ENCODE measurements at places on chromosomes 16 and 17.

DNA sequence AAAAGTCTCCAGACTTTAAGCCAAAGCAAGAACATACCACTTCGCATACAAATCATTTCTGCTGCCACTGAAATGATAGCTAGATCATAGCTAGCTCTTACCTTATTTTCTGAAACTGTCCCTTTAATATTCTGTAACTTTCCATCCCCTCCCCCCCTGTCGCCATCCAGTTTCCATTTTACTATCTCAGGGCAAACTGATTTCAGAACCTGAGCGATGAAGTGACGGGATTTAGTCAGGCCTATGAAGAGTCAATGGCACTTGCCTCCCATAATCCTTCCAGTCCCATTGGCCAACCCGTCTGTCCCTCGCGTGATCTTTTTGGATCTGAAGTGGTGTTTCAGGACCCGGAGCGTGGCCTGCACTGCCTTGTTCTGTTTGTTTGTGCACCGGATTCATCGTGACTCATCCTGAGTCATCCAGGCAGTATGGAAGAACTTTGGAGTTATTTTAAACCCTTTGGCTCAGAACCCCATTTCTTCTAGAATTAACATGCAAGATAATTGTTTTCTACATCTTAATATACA lies 199.8 kb upstream of the CHMP6 start:
- no peak for DNase-seq

DNA sequence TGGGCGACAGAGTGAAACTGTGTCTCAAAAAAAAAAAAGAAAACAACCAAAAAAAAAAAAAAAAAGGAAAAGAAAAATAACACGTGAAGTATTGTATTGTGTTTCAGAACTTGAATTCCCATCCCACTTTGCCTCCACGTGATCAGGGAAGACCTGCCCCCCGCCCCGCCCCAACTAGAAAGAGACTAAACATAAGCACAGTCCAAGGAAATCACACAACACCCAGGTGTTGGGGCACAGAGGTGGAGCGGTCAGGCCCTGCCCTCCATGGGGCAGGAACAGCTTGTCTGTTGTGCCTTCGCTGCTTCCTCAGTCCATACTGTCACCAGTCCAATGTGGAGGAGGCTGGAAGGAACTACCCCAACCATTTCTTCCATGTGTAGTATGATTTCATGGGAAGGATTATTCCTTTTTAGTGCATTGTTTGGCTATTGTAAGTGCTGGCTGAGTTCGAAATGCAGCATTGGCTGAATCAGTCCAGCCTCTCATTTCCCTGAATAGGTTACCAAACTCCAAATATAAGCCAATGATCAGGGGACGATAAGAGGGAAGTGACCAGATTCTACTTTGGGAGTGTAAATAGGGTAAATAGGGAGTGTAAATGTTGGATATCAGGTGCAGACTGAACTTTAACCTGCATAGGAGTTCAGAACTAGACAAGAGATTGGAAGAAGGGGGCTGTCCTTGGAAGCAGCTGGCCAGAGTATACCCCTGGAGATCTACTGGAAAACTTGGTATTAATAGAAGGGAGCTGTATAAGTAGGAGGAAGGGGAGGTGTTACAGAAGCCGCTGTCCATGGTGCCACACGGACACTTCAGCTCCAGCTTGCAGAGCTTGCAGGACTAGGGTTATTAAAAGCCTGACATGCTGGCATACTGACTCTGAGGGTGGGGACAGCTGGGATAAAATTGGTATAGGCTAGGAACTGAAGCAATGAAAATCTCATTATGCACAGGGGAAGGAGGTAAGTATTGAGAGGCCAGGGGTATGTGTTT lies 50.7 kb downstream of the TANGO6 start:
- DNase-seq, result no peak

- DNase-seq, result no peak
These were observed 13.5 kb downstream of the NMRAL1 start for GRCh38 chr16:4460936-4461249.

GRCh38 chr16:20285993-20286499 lies 41.3 kb downstream of the GP2 start:
- DNase-seq, result no peak

GRCh38 chr17:36824678-36825101 lies 112.6 kb upstream of the LHX1 start:
- DNase-seq, result no peak

GRCh38 chr17:28973425-28973824 lies 22.1 kb upstream of the PHF12 start:
- DNase-seq, result no peak

DNA sequence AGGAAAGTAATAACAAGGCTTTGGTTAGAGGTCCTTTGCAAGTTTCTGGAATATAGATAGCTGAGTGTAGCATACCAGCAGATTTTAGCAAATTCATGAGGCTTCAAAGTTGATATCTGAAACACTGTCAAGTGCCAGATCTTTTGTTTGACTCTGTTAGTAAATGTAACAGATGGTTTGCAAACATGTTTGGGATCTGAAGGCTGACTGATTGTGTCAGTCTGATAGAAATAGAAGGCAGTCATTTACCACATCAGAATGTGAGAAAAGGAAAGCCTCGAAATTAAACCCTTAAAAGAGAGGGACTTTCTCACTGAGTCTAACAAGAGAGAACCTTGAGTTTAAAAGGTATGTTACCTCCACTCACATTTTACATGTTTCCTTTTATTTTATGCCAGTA lies 371.5 kb downstream of the KIF2B start:
- DNase-seq, result no peak

- no peak for DNase-seq
These were observed 45.9 kb downstream of the PITPNM3 start for GRCh38 chr17:6510321-6510977.

- no peak for DNase-seq
These were observed 361.3 kb downstream of the FOXL1 start for GRCh38 chr16:86939609-86940008.

DNA sequence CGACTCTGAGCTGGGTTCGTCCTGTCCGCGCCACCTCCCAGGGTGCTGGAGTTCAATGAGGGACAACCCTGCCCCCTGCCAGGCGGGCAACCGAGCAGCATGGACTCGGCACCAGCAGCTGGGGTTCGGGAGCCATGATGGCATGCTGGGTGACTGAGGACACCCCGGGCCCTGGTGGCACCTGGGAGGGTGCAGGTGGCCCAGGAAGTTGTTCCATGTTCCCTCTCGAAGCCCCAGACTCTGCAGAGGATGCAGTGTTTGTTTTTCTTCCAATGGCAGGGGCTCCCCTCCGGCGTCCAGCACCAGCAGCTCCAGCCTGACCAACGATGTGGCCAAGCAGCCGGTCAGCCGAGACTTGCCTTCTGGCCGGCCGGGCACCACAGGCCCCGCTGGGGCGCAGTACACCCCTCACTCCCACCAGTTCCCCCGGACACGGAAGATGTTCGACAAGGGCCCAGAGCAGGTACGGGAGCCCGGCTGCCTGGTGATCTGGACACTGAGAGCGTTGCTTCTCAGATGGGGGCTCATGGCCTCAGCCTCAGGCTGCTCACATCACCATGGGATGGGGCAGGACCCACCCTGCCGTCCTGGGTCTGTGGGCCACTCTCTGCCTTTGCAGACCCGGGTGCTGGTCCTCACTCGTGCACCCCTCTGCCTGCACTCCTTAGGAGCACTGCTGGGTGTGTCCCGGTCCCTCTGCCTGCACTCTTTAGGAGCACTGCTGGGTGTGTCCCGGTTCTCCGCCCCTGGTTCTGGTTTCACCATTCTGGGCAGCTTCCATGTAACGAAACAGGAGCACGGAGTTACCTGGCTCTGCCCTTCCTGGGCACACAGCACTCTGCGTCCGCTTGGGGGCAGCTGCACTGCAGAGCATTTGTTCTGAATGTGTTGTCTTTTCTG lies 68.2 kb upstream of the CHMP6 start:
- no peak for DNase-seq

DNA sequence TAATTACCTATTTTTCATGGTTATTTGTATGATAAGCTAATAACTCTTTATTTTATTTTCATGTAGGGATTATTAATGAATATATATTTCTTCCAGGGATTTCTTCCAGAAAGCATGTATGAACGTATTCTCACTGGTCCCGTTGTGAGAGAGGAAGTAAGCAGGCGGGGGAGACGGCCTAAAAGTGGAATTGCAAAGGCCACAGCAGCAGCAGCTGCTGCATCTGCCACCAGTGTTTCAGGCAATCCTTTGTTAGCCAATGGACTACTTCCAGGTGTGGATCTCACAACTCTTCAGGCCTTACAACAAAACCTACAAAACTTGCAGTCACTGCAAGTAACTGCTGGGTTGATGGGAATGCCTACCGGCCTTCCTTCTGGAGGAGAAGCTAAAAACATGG lies 110.3 kb upstream of the RBL2 start:
- DNase-seq, result no peak

DNA sequence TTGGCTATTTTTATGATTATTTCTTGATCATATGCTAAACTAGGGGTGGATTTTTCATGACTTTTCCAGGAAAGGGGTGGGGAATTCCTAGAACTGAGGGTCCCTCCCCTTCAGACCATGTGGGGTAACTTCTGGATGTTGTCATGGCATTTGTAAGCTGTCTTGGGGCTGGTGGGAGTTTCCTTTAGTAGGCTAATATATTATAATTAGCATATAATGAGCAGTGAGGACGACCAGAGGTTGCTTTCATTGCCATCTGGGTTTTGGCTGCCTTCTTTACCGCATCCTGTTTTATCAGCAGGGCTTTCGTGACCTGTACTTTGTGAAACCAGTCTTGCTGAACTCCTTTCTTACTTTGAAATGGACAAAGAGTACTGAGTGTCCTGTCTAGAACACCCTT lies 40.4 kb upstream of the ABCA5 start:
- no peak for DNase-seq

- no peak for DNase-seq
These were observed 82.9 kb upstream of the RCVRN start for GRCh38 chr17:9987779-9988585.

GRCh38 chr16:8850279-8850885 lies 18.4 kb downstream of the CARHSP1 start:
- DNase-seq, result no peak

DNA sequence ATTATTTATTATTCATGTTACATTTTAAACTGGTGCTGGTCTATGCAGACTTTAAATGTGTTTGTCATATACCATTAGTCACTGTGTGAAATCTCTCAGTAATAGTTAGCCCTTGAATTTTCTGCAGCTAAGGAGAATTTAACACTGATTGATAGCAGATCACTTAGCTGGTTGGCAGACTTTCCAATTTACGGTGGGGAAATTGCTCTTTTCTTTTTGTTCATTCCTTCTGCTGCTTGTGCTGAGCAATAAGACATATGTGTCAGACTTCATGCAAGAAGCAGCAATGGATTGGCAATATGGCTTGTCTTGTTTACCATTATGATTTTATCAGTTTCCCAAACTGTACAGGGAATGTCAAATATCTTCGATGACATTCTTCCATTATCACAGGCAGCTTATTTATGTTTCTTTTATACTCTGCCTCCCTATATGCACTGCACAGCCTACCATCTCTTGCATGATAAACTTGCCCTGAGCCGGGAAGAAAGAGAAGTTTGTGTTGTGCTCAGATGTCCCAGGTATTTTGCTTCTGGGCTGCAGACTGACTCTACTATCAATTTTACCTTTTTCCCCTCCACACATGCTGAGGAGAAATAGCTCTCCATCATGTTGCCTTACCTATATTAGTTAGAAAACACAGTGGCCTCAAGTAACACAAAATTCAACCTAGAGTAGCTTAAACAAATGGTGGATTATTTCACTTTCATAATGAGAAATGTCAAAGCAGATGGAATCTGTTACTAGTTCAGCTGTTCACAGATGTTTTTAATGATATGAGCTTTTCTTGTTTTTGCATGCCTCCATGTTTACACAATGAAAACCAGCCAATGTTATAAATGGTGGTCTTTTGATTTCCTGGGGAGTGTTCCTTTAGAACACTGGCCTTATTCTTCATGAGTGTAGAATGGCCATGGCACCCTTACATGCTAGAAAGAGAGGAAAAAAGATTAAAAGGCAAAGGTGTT lies 968.1 kb upstream of the GOT2 start:
- no peak for DNase-seq

GRCh38 chr16:8391257-8391656 lies 199.1 kb downstream of the TMEM114 start:
- DNase-seq, result no peak

- no peak for DNase-seq
These were observed 35.2 kb downstream of the CIBAR2 start for GRCh38 chr16:85077039-85077438.

- no peak for DNase-seq
These were observed 5.2 kb downstream of the PKD1L3 start for GRCh38 chr16:71995038-71995437.

DNA sequence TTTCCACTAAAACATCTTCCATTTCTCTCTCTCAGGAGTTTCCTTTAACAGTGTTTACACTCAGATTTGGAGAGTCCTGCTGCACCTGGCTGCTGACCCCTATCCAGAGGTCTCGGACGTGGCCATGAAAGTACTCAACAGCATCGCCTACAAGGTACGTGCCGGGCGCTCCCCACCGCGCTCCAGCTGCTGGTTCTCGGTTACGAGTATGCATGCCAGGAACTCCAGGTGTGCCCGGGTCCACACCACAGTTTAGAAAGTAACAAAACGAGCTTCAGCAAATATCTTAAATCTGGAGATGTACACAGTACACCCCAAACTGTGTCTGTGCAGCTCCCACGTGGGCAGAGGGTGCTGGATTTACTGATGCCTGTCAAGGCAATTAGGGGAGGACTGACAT lies 82.9 kb upstream of the CHMP6 start:
- no peak for DNase-seq

DNA sequence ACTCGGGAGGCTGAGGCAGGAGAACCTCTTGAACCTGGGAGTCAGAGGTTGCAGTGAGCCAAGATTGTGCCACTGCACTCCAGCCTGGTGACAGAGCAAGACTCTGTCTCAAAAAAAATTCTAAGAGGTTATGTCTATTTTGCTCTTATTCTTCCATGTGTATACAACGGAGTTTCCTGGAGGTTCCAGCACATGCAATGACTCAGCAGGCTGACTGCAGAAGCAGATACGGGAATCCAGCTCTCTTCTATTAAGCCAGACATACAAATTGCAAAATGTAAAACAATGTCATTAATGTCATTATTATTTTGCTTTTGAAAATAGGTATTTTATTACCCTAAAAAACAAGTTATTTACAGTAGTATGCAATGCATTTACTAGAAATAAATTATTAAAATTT lies 18.4 kb downstream of the MIEF2 start:
- DNase-seq, result no peak

DNA sequence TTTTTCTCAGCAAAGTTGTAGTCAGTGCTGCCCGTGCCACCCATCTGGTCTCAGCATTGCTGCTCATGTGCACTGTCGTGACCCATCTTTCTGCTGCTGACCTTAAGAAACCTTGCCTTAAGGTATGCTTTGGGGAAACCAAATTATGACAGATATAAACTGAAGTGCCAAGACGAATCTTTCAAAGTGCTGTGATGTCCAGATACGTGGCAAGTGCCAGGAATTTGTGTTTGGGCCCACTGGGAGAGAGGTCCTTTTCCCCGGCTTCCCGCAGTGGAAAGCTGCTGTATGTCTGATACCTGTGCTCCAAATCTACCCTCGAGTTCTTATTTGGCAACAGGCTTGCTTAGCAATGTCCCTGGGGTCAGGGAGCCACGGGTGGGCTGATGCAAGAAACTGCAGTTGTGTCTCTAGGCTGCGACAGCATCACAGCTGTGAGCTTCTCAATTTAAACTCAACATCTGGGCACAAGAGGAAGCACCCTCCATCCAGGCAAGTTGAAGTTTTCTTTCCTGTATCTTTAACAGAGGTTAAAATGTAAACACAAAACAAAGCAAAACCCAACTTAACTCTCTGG lies 30.3 kb upstream of the TOX3 start:
- DNase-seq, result no peak

Measured in activated gamma-delta T cell (primary cell).